ENCODE measurements at places on chromosomes 12 and 14.

GRCh38 chr12:118237052-118237665 is 101.2 kb downstream of the PEBP1 start:
- peak; percentile 8 for DNase-seq

DNA sequence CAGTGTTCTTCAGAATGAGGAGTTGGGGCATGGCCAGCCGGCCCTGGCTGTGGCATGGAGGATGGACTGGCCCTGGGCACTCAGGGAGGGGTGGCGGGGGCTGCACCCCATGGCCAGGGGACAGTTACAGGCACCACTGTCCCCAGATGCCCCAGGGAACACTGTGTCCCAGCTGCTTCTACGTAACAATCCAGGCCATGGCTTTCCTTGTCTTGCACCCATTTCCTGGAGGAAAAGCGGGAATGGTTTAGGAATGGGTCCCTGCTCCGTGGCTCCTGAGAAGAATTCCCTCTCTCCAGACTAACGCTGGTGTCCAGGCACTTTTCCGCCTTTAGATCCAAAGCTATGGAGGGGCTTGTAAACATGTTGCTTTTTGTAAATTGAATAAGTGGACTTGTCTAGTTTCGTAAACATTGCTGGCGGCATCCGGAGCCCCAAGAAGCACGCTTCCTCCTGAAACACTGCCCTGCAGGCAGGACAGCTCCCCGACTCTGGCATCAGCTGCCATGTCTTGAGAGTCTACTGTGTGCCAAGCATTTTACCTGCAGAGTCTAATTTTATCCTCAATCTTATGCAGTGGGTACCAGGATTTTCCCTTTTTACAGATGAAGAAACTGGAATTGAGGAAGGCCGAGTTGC is 238.3 kb downstream of the SLC41A2 start:
- no peak for DNase-seq

DNA sequence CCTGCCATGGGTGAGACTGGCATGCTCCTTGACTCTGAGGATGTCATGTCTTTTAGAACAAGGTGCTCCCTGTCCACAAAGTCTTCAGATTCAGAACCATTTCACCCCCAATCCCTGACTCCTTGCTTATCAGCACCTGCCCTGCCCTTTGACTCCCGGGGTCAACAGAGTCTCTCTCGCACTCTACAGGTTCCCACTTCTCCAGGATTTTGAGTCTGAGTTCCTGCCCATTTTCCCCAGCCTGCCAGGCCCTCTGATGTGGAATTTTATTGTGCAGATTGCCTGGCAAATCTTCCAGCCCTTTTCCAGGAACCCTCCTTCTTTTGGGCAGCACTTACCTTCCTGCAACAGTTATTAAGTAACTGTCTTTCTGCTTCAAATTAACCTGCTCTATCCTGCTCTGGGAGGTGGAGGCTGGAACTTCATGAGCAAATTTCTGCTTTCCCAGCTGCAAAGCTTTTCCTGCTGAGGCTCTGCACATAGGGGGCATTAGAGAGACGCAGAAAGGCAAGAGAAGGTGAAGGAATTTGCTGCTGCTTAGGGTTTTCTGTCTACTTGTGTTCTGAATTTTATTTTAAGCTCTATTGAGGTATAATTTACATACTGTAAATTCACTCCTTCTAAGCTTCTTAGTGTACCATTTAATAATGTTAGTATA is 259.1 kb downstream of the PCNX1 start:
- DNase-seq, result peak; percentile 79

- DNase-seq, result no peak
Observed at GRCh38 chr14:77278461-77279230, 7.6 kb upstream of the NGB start.

- no peak for DNase-seq
Observed at GRCh38 chr12:78898416-78898815, 33.8 kb downstream of the SYT1 start.

DNA sequence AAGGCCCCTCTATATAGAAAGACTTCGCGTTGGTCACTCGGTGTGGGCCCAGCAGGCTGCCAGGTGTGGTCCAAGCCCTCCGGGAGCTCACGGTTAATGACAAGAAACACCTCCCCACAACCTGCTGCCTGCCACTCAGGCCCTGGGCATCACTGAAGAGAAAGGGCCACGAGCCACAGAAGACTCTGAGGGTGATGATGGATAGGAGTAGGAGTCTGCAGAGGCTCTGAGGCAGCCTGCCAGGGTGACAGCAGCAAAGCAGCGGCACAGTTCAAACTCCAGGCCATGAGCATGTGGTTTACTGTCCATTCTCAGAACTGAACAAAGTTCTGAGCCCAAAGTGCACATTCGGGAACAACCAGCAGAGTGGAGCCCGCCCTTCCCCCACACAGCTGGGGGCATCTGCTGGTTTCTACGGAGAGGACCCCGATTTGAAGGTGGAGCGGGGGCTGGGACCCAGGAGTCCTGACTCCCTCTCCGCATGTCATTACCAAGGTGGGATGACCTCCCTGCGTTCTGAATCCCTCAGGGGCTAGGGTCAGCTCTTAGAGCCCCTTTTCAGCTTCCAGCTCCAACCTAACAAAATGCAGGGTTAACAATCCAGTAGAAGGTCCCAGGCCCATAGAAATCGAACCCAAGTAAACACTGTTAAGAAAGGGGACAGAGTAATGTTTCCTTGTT is 65.8 kb downstream of the VWF start:
- DNase-seq, result no peak

All from putamen (tissue), 1 donor.